NB4 (cell line): ENCODE measurements at places on chromosomes 5 and 9.
A peak's percentile ranks its signal among the peaks of the same experiment; 100 is the strongest.

DNA sequence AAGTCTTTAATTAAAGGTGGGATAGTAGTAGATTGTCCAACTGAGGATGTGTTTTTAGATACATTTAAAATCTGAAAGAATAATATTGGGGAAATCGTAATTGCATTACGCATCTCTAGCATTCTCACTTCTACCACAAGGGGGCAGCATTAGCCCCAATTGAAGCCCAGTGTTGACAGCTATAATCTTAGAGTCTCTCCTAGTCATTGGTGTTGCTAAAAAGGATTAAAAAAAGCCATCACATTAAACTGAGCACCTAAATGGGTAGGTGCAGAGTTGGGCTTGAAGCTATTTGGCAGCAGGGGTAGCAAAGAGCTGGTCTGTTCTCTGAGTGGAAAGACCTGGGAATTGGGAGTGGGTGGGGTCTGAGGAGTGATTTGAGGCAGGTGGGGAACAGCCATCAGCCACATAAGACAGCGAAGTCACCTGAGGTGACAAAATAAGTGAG is 177.2 kb downstream of the OSTF1 start:
- DNase-seq = peak; percentile 36

DNA sequence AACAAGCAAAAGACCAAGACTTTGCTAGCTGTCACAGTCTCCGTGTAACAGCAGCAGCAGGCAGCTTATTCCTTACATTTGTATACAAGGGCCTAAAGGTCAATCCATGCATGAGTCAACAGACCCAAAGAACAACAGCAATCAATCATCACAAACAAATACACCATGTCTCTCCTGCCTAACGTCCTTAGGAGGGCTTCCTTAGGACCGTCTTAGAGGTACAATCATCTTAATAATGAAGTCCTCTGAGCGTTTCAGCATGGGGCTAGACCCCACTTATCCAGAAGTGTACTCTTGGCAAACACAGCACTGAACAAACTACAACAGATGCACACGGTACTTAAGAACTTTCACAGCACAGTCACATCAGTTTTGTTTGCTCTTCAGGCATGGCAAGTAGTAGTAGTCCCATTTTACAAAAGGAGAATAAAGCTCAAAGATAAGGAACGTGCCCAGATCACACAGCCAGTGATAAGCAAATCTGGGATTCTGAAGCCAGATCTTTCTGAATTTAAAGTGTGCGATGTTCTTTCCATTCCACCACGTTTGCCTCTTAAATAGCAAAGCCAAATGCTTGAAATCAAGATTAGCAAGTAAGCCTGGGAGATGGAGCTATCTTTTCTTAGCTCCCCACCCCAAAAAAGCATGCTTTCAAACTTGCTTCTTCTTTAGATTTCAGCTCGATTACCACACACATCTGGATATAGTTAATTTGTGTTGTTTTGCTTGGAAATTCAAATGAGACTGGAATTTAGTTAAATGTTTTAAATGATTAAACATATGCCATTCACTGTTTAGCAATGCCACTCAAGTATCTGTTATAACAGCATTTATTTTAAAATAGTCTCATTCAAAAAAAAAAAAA is 24.2 kb downstream of the PSMB7 start:
- no peak for DNase-seq

DNA sequence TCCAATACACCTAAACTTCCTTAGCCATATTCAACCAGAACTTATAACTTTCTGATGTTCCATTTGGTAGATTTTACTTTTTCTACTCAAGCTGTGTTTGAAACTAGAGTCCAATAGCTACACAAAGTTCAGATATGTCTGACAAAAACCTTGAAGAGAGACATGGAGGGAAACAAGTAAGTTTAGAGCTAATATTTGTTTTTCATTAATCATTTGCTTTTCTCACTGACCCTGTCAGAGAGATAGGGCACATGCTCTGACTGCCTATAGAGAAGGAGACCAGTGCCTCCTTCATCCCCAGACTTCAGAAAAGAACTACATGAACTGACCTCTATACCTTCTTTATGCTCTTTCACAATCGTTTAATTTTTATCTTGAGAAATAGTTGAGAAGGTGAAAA is 157.0 kb upstream of the PPP1R2B start:
- DNase-seq = no peak

GRCh38 chr5:24196789-24197188 is 448.0 kb downstream of the CDH10 start:
- no peak for DNase-seq

DNA sequence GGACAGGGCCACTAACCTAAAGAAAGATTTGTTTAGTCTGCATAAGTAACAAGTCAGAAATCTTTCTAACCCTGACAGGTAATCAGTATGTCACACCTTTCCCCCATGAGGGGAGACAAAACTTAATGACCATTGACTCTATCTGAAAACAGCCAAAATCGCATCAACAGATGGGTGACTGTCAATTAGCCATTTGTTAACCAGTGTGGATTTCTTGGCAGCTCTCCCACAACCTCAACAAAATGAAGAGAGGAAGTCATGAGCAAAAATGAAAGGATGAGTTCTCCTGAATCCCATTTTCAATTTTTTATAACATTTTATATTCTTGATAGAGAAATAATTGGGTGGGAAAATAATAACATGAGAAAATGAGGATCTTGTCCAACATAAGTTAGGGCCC is 84.6 kb upstream of the SNX2 start:
- DNase-seq = no peak

- DNase-seq = no peak
Measured at GRCh38 chr9:35852876-35853865, 17.0 kb downstream of the OR13J1 start.

GRCh38 chr5:43616535-43616934 is 13.6 kb downstream of the NNT start:
- DNase-seq = no peak

DNA sequence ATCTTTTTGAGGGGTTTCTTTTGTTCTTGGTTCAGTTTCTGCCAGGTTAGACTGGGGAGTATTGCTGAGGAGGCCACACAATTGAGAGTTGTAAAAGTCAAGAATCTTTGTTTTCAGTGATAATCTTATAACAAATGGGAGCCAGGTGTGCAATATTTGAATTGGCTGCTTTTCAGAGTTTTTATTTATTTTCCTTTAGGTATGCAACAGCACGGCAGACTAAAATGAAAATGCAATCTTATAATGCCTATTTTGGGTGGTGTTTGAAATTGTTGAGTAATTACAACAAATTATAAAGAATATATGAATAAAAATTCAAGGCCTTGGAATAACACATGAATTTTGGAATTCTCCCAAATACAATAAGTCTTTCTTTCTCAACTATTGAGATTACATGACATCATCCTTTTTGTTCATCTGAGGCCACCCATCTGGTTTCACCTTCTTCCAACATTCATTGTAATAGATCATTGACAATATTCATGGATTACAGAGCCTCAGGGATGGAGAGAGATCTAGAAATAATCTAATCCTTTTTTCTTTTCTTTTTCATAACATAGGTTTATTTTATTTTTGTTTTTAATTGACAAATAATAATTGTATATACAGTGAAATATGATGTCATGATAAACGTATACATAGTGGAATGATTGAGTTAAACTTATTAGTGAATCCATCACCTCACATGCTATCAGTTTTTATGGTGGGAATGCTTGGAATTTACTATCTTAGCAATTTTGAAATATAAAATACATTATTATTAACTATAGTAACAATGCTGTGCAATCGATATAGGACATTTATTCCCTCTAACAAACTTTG is 1061.0 kb downstream of the NR2F1-AS1 start:
- no peak for DNase-seq

- no peak for DNase-seq
Measured at GRCh38 chr5:41057940-41058339, 13.2 kb downstream of the MROH2B start.
